ENCODE measurements at places on chromosomes 5 and 9. TPM values are rescaled to one million over a fixed set of nuclear protein-coding genes. Genes with fewer than 3 reads are reported as not detected.

- DNase-seq: no peak
Measured at GRCh38 chr5:137622850-137623249, 113.0 kb downstream of the KLHL3 start.

DNA sequence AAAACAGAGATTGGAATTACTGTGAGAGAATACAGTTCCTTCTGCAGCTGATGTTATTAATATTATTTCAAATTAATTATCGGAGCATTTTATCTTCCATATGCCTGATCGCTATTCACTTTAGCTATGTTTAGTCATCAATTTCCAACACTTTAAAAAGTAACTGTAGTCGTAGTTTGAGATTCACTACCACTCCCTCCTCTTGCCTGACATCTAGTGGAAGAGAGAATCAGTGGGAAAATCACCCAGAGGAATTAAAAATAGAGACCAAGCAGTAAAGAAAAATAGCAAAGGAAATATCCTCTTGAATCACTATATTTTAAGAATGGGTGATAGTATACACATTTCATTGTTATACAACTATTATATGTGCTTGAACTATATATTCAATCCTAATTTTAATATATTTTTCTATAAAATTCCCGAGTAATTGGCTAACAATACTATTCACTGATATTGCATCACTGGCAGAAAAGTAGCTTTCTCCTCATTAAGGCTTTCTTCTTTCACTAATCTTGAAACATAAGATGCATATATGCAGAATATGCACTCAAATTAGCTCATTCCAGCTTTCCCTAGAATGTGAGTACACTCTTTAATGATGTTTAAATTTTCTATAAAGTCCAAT, 708.7 kb downstream of the CDH9 start:
- DNase-seq: no peak

DNA sequence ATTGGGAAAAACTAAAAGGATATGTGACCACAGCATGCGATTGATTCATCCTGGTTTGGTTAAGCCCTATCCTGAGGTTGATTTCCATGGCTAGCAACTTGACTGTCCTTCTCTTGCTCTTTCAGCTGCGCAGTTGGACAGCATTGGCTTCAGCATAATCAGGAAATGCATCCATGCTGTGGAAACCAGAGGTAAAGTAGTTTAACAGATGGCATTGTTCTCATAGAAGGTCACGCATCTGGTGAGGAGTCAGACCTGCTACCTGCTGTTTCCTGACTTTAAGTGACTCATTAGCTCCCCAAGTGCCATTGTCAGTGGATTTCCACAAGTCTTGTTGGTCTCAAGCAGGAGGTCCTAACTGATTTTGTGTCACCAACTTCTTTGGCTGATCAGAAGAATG, 266.9 kb downstream of the ARHGAP26 start:
- peak; percentile 71 for DNase-seq

GRCh38 chr9:19555214-19555613, 146.4 kb downstream of the ACER2 start:
- DNase-seq: no peak

- no peak for DNase-seq
Measured at GRCh38 chr5:172497591-172498255, 43.4 kb upstream of the SH3PXD2B start.

ANKRD18B gene
- total RNA-seq: 4.2 TPM

RNF208 gene
- total RNA-seq: not detected
